Suprapubic skin (tissue), 4 donors: ENCODE measurements at places on chromosomes 16 and 17. TPM values are rescaled to one million over a fixed set of nuclear protein-coding genes. Genes with fewer than 3 reads are reported as not detected.

SSTR5 gene
- total RNA-seq: not detected

TAF15 gene
- total RNA-seq: 52.0 TPM

TEKT5 gene
- 2.3 TPM for total RNA-seq

NDUFAB1 gene
- 78.4 TPM for total RNA-seq

PTX4 gene
- total RNA-seq: not detected

GSDMA gene
- 114 TPM for total RNA-seq

RGS11 gene
- 0.30 TPM for total RNA-seq

DNA sequence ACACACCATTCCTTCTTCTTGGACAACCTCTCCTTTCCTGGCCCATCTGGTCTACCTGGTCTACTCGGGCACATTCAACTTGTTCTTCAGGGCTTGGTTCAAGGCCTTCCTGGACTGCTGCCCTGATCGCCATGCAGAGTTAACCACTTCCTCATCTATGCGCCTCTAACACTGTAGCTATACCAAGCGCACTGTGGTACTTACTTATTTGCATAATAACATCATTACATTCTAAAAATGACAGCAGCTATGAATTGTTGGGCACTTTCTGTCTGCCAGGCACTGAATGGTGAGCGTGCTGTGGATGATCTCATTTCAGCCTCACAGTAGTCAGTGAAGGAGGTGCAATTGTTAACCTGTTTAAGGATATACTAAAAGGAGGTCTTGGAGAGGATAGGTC, 66.9 kb upstream of the SDK2 start:
- no peak for DNase-seq

DNA sequence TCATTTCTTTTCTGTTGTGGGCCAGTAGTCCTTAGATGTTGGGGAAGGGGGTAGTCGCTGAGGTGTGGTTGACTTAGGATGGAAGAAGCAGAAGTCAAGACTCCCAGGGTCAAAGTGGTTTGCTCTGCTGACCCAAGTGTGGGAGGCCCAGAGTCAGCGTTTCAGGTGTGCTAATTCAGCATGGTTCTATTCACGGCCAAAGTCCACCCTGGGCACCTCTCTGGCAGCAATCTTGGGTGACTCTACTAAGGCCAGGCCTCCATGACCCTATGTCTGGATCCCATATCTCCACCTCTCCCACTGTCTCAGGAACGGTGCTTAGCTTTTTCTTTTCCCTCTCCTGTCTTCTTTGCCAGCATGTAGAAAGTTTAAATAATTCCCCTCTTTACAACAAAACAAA, 32.9 kb downstream of the MAPT start:
- DNase-seq: no peak

DNA sequence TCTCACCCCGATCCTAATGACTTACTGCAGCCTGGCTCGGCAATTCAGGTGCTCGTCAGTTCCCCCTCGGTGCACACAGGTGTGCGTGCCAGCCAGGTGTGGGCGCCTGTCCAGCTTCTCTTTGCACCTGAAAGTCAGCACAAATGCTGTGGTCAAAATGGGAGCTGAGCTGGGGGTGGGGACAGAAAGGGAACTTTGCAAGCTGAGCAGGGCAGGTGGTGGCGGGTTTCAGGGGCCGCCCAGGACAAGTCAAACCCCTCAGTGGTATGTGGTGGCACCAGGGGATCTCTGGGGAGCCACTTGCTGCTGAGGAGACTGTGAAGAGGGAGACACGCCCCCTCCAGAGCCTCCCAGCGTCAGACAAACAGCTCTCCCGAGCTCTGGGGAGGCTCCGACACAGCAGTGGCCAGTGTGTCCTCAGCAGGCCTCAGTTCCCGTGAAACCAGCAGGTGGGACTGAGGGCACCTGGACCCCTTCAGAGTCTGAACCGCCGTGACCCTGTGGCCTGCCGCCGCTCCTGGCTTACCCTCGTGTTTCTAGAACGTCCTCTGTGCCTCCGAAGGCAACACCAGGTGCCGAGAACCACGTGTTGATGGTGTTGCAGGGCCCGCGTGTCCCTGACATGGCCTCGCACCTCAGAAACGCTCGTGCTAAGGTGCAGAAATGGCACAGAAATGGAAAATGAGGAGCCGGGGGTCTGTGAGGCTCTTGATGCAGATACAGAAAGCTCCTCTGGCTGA, 233.5 kb upstream of the TNRC6C start:
- DNase-seq: no peak

DNA sequence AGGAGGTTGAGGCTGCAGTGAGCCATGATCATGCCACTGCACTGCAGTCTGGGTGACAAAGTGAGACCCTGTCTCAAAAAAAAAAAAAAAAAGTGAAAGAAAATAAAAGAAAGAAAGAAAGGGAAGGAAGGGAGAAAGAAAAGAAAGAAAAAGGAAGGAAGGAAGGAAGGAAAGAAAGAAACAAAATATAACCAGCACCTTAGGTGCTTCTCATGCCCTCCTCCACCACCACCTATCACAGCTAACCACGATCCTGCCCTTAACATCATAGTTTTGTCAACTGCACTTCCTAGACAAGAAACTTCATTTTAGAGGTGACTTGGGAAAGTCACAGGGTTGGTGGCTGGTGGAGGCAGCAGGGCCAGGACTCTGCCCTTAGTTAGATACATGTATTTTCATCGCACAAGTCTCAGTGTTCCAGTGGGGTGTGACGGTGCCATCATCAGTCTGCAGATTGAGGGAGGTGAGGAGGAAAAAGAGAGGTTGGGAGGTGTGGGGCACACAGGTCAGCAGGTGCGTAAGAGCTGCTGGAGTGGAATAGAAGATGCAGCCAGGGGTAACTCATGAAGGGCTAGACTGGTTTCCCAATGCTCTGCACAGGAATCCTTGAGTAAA, 10.0 kb downstream of the SUPT4H1 start:
- no peak for DNase-seq

- peak; percentile 76 for DNase-seq
Observed at GRCh38 chr17:79005063-79005861, 4.3 kb downstream of the CANT1 start.

GRCh38 chr17:75632863-75633485, at the start of gene SMIM5:
SMIM5 (plus strand) TSS chr17:75633434; CDS start chr17:75640202, 6,768 bp downstream.
- peak; percentile 92 for DNase-seq

DNA sequence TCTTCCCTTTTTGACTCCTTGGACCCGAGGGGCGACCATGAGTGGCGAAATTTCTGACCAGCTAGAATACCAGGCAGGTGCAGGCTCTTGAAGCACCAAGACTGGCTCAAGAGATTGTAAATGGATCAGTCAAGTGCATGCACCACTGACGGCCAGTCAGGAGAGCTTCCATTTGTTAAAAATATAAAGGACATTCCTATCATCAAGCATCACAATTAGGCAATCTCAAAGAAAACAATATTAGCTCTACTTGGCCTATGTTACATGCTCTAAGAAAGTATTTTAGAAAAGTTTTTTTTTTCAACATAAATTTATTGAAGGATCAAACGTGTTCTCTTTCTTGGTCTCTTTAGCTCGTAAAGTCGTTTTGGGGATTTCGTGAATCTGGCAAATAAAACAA, 1.5 kb upstream of the PRKCA start:
- DNase-seq: no peak
